Hematopoietic multipotent progenitor cell treated with erythropoietin and hydrocortisone succinate and interleukin-3 and kit ligand, for 4 days (in vitro differentiated cells): ENCODE measurements at places on chromosomes 6 and 20.
A peak's percentile ranks its signal among the peaks of the same experiment; 100 is the strongest.

- no peak for DNase-seq
These were observed 24.3 kb downstream of the GCNT2 start for GRCh38 chr6:10545482-10545881.

- no peak for DNase-seq
These were observed 37.2 kb upstream of the TAF8 start for GRCh38 chr6:42013134-42013516.

- peak; percentile 98 for DNase-seq
These were observed at the start of gene FLOT1 for GRCh38 chr6:30742316-30743098. FLOT1 (minus strand) TSS chr6:30742687; CDS start chr6:30742189, 498 bp downstream.

GRCh38 chr6:6592826-6593475 lies 4.4 kb downstream of the LY86 start:
- no peak for DNase-seq

DNA sequence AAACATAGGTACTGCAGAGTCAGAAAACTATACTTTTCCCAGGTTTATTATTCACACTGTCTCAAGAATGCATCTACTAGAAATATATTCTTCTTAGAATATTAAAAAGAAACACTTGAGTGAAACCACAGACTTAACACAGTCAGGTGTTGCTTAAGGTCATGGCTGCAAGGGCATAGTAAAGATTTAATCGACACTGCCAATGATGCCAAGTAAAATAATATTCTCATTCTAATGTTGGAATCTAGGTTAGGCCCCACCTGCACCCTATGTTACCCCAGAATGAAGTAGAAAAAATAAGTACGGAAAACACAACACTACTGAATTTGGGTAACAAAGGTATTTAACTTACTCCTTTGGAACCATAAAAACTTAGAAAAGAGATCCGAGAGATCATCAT lies 155.0 kb downstream of the RALGAPA2 start:
- DNase-seq, result no peak

DNA sequence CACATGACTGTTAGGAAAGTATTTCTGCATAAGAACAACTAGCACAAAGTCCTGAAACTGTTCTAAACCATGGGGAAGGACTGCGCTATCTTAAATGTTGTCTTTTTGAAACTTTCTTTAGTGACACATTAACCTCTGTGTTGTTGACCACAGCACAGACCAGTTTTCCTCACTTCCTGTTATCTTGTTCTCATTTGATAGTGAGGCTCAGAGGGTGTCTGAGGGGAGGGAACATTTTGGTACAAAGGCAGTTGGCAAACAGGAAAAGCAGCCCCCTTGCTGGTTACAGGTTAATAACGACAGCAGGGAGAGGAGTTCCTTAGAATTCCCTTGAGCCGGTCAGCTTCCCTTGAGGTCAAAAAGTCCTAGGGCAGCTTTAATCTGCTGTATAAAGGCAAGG lies 143.5 kb upstream of the BMP2 start:
- peak; percentile 13 for DNase-seq

DNA sequence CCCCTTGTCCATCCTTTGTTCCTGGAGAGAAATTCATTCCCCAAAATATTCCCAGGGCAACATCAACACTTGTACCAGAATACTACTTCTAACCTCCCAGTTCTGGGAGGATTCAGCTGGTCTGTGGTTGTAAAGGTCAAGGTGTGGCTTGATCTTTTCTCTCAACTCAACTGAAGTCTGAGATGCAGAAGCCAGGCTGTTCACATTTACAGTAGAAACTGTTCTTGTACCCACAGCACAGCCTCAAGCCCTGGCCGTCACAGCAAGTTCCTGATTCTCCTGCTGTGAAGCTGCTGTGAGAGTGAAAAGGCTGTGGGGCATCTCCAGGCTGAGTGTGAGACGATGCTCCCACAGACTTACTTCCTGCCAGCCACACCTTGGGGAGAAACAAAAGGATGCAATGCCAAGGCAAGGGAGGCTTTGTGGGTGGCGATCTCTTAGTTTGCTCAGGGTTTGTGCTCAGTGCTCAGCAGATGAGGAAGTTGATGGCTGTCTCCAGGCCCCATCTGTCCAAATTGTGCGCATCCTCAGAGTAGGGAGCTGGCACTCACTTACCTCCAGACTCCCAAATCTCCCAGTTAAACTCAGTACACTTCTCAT lies 143.9 kb upstream of the FOXA2 start:
- DNase-seq, result no peak

DNA sequence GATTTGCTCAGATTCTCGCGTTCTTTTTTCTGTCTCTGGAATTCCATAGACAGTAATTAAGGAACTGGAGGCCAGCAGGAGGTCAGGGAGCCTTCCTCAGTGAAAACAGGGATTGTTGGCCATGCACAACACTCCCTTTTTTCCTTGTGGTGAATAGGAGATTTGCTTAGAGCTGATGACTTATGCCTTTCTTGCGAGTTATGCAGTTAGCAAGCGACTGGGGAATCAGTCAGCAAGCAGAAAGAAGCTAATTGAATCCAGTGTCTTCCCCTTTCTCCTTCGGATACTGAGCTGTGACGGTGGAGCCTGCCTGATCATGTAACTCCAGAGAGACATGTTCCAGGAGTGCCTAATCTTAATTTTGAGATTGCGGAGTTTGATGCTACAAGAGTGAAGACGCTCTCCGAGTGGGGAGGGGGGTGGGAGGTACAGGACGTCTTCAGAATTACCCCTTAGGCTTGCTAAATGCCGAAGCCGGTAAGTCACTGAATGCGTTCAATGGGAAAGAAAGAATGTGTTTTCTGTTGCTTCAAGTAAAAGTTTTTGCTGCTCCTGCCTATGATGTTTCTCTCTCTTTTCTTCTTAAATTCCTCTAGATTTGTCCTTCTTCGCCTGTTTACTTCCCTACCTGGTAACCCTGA lies 165.9 kb downstream of the SASH1 start:
- no peak for DNase-seq

GRCh38 chr20:31909253-31910070 lies 39.0 kb downstream of the TTLL9 start:
- no peak for DNase-seq

DNA sequence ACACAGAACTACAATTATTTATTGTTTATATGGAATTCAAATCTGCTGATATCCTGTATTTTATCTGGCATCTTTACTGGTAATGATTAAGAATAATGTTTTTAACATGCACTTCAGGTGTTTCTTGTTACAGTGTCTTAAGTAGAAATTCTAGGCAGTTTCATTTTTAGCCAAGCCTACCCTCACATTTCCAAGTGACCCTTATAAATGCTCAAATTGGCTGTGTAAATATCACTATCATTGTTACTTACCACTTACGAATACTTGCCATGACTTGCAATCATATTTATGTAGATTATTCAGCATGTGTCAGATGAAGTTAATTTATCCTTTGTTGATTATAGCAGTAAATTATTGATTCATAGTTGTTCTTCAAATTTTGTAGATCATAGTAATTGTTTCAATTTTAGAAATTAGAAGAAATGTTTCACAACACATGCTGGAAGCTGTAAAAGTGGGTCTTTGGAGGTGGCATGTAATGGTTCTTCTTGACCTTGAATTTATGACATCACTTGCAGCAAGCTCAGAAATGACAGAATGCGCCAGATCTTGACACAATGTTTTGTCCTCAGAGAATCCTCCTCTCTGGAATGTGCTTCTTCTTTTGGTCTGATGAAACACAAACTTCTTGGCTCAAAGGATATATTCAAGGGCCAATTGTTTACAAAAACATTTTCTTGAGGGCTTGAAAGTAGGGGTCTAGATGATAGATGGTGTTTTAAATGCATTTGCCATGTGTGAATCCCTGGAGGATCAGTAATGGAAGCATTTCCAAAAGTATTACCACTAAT lies 471.8 kb downstream of the COL12A1 start:
- DNase-seq, result no peak
